Activated CD4-positive, CD25-positive, alpha-beta regulatory T cell treated with anti-CD3 and anti-CD28 coated beads, Interleukin-2, amount 50 U/mL, for 16 hours (primary cell): ENCODE measurements at places on chromosomes 11 and 22.

- DNase-seq, result no peak
These were observed 13.1 kb downstream of the OR5AK2 start for GRCh38 chr11:57001674-57002401.

DNA sequence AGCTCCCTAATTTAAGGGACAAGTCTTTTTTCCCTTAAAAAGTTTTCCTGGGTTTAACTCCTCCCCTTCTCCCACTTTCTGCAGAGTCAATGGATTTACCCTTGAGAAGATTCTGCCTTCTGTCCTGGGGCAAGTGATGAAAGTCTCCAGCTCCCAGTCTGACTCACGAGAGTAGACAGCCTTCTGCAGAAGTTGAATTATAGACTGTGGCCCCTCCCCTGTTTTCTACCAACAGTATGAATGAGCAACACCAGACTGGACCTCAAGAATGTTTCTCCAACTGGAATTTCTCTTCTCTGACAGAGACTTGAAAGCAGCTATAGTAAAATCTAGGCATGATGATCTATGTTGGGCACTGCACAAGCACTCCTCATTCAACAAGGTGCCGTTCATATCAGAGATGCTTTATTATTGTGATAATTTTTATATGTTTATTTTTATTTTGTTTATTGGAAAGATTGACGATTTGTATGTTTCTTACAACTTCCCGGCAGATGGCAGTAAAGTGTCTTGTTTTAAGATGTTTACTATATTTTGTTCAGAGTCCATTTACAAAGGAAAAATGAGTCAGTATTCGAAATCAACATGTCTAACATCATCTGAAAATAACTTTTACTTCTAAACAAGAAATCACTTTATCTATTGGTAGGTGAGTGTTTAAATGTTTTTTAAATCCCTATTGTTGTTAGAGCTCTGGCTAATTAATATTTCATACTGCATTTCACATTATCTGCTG lies 56.6 kb downstream of the LMO2 start:
- DNase-seq, result no peak

DNA sequence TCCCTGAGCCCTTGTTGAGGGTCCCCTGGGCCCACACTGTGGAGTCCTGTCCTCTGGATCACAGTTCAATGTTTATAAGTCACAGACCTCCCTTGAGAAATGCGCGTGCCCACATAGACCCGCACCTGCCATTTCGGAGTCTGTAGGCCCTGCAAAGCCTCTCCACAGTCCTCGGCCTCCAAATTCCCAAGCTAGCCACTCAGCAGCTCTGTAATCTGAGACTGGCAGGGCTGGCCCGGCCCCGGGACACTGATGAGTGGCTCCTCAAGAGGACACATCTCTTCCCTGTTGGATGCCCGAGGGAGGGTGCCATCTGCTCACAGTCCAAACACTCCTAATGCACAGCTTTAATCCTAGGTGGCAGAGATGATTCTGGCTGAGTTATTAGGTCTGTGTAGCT lies 39.1 kb downstream of the B3GAT1 start:
- no peak for DNase-seq

DNA sequence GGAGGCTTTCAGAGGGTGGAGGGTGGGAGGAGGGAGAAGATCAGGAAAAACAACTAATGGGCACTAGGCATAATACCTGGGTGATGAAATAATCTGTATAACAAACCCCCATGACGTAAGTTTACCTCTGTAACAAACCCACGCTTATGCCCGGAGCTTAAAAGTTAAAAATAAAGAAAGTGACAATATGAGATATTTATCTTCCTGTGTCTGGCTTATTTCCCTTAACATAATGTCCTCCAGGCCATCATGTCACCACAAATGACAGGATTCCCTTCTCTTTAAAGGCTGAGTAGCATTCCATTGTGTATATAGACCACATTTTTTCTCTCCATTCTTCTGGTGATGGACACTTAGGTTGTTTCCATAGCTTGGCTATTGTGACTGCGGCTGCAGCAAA lies 79.5 kb downstream of the BARX2 start:
- DNase-seq, result no peak

DNA sequence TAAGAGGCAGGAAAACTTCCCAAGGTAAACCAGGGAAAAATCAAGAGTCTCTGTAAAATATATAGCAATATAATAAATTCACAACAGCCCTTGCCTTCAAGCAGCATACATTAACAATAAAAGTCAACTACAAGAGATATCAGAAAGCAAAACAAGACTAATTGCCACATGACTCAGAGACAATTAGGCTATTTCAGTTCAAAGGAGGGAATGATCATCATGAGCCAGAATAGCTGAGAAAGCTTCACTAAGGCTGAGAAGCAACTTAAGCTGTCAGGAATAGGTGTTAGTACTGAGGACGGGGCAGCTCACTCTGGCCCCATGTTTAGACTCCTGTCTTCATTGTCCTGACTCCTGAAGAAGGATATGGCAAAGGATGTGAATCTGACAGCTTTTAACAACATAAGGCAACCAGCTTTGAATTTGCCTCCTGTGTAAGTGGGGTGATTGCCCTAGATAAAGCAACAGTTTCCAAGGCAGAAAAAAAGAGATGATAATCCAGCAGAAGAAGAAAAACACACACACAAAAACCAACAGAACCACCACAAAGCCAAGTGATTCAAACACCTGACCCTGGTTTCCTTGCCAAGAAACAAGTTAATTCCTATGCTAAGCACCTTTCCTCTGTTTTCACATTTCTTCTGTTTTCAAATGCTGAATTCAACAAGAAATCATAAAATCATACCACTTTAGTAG lies 60.8 kb downstream of the SIK3 start:
- DNase-seq, result no peak

- DNase-seq, result no peak
These were observed 56.9 kb downstream of the PARVA start for GRCh38 chr11:12434325-12434654.

GRCh38 chr22:35152316-35152715 lies 86.4 kb downstream of the ISX start:
- no peak for DNase-seq

DNA sequence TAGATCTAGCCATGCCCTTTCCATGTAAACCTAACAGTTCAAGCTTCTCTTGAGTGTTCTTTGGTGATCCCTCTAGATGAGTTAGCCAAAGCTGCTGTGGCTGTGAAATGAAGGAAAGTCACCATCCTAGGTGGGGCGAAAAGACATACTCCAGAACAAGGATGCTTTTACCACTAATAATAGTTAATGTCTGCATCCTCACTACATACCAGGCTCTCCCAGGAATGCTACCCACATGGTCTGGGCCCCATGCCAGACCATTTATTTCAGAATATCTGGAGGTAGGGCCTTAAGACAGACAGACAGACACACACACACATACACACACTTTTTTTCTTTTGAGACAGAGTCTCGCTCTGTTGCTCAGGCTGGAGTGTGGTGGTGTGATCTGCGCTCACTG lies 14.7 kb downstream of the ABTB2 start:
- DNase-seq, result no peak

DNA sequence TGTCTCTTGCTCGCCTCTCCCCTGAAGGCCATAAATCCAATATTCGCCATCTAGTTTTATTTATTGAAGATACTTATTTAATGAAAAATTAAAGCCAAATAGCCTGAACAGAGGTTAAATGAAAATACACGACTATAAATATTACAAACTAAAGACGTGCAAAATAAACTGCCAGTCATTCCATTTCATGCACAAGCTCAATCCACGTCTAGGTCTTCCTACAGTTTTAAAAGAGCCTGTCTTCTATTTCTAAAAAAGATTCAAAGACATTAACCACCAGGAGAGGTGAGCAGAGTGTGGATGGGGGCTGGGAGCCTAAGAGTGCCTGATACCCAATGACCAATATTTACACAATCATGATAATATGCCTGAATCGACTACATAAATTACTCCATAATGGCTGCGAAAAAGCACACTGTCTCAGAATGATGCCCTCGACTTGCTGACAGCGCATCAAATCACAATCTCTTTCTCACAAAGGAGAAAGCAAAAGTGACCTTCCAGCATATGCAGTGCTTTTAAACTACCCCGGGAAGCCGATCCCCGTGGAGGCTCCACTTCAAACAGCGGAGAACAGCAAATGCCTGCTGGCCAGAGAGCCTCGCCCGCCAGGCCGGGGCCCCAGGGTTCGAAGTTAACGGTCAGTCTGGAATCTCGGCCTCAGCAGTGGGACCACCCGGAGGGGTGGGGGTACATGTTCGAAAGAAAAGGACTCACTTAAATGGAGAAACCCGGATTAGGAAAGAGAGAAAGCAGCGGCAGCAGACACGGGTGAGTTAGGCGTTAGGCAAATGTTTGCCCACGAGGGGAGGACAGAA lies 1.7 kb downstream of the FCHSD2 start:
- no peak for DNase-seq

GRCh38 chr11:129905402-129905801 lies 10.0 kb upstream of the NFRKB start:
- DNase-seq, result no peak

DNA sequence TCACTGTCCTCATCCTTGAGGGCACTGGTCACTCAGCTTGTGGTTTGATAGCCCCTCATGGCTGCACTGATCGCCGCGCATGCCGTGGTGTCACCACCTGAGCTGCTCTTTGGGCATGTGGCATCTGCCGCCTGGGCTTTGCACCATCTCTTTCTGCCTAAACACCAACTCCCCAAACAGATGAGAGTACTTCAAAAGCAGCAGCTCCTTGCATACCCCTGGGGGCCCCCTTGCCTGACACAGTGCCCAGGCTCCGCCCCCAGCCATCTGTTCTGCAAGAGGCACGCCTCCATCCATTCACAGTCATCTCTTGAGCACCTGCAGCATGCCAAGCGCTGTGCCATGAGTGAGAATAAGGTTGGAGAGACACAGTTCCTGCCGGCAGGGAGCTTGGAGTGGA lies 104.5 kb upstream of the B3GAT1 start:
- DNase-seq, result no peak

DNA sequence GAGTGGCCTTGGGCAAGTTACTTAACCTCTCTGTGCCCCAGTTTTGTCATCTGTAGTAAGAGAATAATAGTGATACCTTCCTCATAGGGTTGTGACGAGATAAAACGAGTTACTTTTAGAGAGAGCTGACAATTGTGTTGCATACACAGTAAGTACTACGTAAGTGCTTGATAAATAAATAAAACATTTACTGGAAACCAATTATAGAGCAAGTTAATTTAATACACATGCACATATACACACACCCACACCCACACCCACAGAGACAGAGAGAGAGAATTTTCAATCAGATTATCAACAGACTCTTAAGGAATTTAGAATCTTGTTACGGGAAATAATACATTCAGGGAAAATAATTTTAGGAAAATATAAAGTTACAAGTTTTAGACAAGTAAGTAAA lies 1045.8 kb upstream of the TENM4 start:
- no peak for DNase-seq

- DNase-seq, result no peak
These were observed 341.7 kb upstream of the MTNR1B start for GRCh38 chr11:92627615-92628256.

DNA sequence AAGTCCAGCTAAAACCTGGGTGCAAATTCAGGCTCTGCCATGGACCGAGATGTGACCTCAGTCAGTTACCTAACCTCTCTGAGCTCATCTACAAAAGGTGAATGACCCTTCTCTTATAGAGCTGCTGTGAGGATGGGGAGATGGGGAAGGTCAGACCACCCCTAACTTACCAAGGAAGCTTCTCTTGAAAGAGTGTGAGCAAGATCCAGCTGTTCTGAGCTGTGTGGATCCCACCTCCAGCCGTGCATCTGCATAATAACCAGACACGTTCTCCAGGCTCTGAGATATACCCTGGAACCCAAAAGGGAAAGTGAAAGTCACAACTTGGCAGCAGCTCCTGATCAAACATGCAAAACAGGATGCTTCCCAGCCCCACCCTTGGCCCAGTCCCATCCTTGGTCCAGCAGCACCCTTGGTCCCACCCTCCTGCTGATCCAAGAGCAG lies at the start of gene APOL3:
Gene APOL3, minus strand, starts transcription at position 257 of the 444 bp plus-strand sequence. CDS start 11,700 bp downstream, outside the sequence.
- no peak for DNase-seq

DNA sequence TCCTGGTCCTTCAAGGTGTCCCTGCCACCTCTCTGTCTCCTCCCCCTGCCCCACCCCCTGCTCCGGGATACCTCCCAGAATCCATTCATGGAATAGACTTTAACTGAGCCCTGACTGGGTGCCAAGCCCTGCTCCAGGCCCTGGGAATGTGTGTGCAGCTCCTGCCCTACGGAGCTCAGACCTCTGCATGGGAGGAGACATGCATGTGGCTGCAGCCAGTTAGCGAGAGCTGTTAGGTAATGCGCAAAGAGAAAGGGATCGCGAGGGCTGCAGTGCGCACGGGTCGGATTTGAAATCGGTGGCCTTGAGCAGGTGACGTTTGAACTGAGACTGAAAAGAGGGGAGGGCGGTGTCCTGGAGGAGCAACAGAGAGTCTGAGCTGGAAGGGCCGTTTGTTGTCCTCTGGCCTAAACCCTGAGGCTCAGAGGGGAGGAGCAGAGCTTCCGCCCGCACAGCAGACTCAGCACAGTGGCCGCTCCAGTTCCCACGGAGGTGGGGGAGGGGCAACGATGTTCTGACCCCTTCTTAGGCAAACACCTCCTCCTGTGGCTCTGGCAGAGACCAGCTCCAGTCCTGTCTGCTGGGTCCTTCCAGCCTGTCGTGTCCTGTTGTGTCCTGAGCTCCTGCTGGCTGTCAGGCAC lies 19.8 kb upstream of the LRRC10B start:
- no peak for DNase-seq

GRCh38 chr11:65275906-65276305 lies 14.1 kb downstream of the POLA2 start:
- DNase-seq, result no peak

- DNase-seq, result no peak
These were observed 39.3 kb downstream of the PDGFB start for GRCh38 chr22:39205344-39206021.

DNA sequence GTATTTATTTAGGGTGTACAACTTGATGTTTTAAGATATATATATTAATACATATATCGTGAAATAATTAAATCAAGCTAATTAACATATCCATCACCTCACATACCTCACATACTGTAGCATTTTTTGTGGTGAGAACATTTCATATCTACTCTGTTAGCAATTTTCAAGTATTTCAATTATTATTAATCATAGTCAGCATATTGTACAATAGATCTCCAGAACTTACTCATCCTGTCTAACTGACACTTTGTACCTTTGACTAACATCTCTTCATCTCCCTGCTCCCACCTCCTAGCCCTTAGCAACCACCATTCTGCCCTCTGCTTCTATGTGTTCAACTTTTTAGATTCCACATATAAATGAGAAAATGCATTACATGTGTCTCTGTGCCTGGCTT lies 108.4 kb downstream of the BARX2 start:
- DNase-seq, result no peak

GRCh38 chr11:88501541-88501940 lies 164.0 kb upstream of the CTSC start:
- no peak for DNase-seq

GRCh38 chr22:25358421-25359170 lies 139.2 kb downstream of the CRYBB2 start:
- no peak for DNase-seq

GRCh38 chr11:95498722-95499425 lies 267.9 kb upstream of the SESN3 start:
- DNase-seq, result no peak
